Activated CD4-positive, alpha-beta T cell treated with anti-CD3 and anti-CD28 coated beads for 4 hours (primary cell): ENCODE measurements at places on chromosomes 2 and 18.

DNA sequence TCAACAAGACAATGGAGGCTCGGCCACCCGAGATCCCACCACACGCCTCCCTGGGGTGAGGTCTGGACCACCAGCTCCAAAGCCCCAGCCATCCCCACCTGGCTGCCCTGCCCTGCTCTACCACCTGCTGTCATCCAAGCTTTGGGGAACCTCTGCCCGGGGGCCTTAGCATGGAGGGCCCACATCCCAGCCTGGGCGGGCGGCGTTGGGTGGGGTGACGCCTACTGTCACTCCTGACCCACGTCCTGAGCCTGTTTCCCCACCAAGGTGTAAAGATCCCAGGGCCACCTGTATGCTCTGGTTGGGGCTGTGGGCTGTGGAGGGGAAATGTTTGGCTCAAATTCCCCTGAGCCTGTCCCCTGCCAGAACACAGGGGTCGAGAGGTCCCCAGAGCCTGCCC lies 437.6 kb downstream of the EIPR1 start:
- no peak for DNase-seq

DNA sequence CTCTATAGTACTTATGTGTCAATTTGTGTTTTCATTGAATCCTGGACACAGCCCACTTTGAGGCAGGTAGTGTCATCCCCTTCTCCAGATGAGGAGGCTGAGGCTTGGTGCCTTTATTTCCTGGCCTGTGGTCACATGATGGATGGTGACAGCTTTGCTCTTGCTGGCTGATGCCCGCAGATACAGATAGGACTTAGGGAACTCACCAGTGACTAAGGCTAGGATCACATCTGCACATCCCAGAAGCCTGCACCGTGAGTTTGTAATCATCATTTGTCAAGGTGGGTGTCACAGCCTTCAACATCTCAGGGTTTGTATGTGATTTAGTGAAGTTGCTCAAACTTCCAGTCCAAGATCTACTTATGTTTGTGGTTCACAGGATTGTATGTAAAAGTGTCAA lies 295.1 kb upstream of the RAB12 start:
- DNase-seq = no peak

DNA sequence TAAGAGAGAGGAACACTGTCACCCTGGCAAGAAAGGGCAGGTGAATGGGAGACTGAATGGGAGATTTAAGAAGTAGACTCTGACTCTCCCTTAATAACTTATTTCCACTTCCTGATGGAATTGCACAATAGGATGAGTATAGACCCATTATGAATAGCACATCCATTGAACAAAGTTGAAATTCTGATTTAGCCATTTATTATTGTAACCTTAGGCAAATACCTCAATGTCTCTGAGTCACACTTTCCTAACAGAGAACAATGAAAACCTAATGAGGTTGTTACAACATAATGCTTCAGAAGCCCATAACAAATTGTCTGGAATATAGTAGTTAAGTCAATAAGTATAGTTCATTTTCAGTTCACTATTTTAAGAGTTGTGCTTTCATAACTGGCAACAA lies 78.9 kb downstream of the NRXN1 start:
- no peak for DNase-seq

DNA sequence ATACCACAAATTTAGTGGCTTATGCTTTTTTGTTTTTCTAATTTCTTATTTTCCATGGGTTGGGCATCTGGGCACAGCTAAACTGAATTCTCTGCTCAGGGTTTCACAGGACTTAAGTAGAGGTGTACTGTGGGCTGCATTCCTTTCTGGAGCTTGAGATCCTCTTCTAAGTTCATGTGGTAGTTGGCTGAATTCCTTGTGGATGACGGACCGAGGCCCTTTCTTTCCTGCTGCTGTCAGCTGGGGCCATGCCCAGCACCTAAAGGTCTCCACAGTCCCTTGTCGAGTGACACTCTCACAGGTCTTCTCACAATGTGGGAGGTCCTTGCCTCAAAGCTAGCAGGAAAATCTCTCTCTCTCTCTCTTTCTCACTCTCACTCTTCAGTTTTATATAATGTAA lies 433.5 kb upstream of the LRATD1 start:
- no peak for DNase-seq

DNA sequence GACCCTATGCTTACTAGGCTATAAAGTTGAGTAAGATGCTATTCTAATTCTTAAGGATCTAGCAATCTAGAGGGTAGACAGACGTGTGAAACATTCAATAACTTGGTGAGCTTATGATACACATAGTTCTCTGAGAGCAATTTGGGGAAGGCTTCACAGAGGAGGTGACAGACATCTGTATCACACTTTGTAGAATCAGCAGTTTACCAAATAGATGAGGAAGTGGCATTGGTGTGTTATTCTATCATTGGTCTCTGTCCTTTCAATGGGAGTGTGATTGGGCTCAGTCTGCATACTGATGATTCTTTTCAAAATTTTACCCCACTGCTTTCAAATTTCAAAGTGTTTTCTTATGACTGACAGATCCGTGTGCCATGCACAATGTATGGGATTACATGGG lies 47.0 kb upstream of the TMEM178A start:
- DNase-seq = no peak

DNA sequence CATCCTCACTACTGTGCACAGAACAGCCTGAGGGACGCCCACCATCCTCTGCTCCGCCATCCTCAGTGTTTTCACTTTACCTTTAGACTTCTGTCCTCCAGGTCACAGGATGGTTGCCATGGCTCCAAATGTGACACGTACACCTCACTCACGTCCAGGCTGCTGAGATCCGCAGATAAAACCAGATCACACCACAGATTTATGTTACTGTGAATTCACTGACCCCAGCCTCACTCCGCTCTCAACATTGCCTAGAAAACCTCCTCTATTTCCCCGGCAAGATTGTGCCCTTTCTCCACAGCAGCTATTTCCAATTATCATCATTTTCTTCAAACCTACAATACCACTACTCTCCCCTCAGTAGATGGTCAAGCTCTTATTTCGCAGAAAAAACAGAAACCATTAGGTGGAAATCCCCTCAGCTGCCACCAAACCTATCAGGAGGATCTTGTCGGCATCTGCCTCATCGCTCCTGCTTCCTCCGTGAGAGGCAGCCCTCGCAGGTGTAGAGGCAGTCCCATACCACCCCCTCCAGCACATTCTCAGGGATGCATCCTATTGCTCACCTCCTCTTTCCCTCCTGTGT lies 49.8 kb upstream of the SLC1A4 start:
- no peak for DNase-seq

DNA sequence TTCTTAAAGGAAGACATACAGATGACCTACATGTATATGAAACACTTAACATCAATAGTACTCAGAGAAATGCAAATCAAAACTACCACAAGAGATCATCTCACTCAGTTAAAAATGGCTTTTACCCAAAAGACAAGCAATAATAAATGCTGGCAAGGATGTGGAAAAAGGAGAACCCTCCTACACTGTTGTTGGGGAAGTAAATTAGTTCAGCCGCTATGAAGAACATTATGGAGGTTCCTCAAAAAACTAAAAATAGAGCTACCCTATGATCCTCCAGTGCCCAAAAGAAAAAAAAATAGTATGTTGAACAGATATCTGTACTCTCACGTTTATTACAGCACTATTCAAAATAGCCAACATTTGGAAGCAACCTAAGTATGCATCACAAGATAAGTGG lies 1579.4 kb upstream of the TMEFF2 start:
- no peak for DNase-seq

- DNase-seq = peak; percentile 81
Observed at GRCh38 chr2:191150600-191151330, at the start of gene STAT4. STAT4 (minus strand) TSS chr2:191150994; CDS start chr2:191148203, 2,791 bp downstream.

- no peak for DNase-seq
Observed at GRCh38 chr2:69195706-69196105, 182.7 kb downstream of the ANTXR1 start.

- no peak for DNase-seq
Observed at GRCh38 chr18:26543373-26543772, 5.0 kb downstream of the KCTD1 start.

DNA sequence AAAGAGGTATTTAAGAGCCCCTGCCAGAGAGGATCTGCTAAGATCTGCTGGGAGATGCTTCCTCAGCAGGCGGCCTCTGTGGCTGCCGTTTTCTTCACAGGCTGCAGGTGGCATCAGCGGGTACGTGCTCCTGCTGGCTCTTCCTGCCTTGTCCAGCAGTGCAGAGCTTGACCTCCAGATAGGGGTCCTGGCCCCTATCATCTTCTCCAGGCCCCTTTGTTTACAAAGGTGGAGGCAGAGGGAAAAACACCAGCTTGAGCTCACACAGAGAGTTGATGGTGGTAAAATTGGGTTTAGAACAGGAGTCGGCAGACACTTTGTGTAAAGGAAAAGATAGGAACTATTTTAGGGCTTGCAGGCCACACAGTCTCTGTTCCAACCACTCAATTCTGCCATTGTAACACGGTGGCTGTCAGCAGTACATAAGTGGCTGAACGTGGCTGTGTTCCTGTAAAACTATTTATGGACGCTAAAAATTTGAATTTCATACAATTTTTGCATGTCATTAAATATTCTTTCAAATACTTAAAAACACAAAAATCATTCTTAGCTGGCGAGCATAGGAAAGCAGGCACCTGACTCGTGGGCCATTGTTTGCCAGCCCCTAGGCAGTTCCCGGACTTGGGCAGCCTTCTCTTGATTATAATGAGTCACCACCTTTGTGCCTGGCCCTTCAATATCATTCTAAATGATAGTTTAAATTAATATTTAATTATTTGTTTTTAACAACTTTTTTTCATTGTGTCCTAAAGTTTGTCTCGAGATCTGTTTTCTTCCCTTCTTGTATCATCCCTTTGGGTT lies 98.2 kb upstream of the B3GNT7 start:
- DNase-seq = peak; percentile 8

GRCh38 chr2:240596491-240596931 lies 10.0 kb downstream of the CAPN10 start:
- no peak for DNase-seq

- no peak for DNase-seq
Observed at GRCh38 chr2:14942987-14943386, 310.5 kb downstream of the LRATD1 start.

GRCh38 chr2:38436227-38436664 lies 59.2 kb upstream of the ATL2 start:
- no peak for DNase-seq

GRCh38 chr18:34911661-34912384 lies 129.4 kb upstream of the MAPRE2 start:
- DNase-seq = no peak

DNA sequence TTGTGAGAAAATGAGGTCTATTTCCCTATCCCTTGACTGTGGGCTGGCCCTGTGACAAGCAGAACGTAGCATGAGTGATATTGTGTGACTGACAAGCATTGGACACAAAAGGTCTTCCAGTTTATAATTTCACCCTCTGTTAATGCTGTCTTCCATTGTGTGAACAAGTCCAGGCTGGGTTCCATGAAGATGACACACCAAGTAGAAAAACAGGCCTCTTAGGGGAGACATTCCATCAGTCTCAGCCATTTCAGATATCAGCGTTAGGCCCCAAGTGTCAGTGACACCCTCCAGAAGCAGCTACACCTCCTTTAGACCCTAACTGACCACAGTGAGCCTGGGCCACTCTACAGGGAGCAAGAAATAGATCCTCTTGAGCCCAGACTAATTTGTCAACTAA lies 511.3 kb downstream of the FBXO15 start:
- no peak for DNase-seq

GRCh38 chr2:86584151-86584913 lies 21.1 kb upstream of the CHMP3 start:
- DNase-seq = no peak

DNA sequence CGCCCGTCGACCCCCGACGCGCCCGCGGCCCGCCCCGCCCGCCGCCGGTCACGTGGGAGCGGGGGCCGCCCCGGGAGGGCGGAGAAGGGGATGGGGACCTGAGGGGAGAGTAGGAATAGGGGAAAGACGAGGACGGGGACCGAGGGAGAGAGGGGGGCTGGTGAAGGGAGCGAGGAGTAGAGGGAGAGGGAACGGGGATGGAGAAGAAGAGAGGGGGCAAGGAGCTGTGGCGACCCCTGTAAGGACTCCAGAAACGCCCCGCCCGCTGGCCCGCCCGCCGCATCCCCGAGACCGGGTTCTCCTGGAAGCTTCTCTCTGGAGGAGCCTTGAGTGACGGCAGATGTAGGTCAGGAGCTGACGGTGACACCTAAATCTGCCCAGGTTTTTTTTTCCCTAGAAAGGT lies 615 bp downstream of the ADNP2 start:
- peak; percentile 8 for DNase-seq

- no peak for DNase-seq
Observed at GRCh38 chr2:240635121-240635997, 10.1 kb downstream of the GPR35 start.

DNA sequence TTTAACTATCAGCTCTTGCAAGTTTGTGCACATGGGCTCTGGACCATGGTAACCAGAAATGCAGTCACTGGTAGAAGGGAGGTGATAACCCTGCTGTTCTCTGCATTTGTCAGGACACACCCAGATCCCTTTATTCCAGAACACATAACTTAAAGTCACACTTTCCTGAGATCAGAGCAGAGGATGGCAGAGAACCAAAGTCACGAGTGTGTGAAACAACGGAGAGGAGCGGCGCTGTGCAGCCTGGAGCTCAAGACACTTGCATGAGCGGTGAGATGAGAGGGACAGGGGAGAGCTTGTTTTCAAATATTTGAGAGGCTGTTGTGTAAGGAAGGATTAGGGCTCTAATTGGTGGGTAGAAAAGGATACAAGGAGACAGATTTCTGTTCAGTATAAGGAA lies 43.3 kb upstream of the AAK1 start:
- DNase-seq = no peak

DNA sequence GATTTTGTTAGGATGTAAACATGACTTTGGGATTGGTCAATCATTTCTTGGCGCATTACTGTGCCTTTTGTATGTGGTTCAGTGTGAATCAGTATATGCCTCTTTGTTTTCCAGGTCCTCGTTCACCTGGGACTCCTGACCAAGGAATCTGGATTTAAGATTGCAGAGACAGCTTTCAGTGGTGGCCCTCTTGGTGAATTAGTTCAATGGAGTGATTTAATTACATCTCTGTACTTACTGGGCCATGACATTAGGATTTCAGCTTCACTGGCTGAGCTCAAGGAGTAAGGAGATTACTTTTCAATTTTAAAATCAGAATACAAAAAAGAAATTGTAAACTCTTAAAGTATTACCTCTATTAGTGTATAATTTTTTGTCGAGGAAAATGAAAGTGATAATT lies 87.6 kb downstream of the MGAT5 start:
- DNase-seq = no peak

GRCh38 chr2:114219456-114219855 lies 223.0 kb upstream of the DPP10 start:
- no peak for DNase-seq

- DNase-seq = no peak
Observed at GRCh38 chr2:226548732-226549131, 250.9 kb downstream of the IRS1 start.

DNA sequence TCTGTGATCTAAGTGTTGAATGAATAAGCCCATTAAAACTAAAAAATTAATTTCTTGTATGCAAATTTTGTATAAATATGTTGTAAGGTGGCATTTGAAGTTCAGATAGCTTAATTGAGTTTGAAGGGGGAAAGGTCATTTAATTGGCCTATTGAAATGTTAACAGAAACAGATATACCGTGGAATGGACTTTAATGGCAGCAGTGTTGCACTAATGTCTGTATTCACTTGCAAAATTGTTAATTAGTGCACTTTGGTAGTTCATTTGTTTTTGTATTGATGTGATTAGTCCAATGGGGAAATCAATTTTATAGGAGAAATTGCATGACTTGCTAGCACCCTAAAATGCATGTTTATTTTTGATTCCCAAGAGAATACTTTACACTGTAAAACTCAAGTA lies 41.8 kb upstream of the OTX1 start:
- DNase-seq = no peak
